Suprapubic skin (tissue), 4 donors: ENCODE measurements at places on chromosomes 12 and 14. TPM values are rescaled to one million over a fixed set of nuclear protein-coding genes. Genes with fewer than 3 reads are reported as not detected.

STAC3 gene
- 1.7 TPM for total RNA-seq

HCAR3 gene
- 5.3 TPM for total RNA-seq

DNA sequence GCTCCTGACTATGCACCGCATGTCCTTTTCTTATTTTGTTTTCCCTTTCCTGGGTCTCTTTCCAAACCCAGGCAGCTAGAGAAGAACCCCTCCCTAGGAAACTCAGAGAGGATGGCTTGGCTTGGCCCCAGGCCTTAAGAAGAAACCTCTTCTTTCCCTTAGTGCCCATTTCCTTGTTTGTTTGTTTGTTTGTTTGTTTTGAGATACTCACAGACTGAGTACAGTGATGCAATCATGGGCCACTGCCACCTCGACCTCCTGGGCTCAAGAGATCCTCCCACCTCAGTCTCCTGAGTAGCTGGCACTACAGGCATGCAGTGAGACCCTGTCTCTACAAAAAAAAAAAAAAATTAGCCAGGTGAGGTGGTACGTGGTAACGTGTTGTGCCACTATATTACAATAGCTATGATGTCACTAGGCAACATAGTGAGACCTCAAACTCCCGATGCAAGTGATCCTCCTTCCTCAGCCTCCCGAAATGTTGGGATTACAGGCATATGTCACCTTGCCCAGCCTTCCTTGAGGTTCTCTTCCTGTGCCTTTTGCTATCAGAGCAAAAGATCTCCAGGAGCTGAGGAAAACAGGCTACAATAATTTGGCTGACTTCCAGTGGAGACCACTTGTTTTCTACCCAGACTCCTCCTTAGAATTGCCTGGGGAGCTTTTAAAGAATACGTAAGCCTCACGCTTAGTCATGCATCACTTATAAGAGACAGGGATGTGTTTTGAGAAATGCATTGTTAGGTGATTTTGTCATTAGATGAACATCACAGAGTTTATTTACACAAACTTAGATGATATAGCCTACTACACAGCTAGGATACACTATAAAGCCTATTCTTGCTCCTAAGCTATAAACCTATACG is 34.5 kb upstream of the LGALS3 start:
- DNase-seq: peak; percentile 49

DNA sequence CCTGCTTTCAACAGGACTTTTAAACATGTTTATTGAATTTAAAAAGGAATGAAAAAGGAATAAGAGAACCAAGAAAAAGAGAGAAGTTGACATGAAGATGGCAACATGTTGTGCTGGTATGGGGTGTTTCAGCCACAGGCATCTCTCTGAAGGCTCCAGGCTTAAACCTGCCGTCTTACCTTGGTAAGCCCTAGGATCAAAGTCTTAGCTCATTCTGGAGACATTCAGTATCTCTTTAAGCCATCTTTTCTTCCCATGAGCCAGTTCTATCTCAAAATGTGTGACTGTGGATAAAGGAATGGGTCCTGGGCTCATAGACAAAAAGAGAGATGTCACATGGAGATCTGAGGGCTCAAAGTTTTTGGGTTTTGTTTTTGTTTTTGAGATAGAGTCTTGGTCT is 1.6 kb upstream of the TFCP2 start:
- DNase-seq: no peak

DNA sequence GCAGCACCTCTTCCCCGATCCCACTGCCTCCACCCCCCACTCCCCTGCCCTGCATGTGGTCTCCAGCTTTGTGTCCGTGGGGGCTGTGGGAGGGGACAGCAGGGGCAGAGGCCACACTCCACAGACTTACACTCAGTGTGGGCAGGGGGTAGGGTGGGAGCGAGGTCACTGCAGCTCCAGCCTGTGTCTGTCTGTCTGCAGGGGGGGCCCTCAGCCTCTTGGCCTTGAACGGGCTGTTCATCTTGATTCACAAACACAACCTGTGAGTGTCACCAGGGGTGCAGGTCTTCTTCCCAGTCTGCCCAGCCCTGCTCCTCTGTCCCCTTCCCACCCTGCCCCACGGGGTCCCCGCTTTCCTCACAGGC is 6.5 kb downstream of the NOC4L start:
- DNase-seq: peak; percentile 55

DNA sequence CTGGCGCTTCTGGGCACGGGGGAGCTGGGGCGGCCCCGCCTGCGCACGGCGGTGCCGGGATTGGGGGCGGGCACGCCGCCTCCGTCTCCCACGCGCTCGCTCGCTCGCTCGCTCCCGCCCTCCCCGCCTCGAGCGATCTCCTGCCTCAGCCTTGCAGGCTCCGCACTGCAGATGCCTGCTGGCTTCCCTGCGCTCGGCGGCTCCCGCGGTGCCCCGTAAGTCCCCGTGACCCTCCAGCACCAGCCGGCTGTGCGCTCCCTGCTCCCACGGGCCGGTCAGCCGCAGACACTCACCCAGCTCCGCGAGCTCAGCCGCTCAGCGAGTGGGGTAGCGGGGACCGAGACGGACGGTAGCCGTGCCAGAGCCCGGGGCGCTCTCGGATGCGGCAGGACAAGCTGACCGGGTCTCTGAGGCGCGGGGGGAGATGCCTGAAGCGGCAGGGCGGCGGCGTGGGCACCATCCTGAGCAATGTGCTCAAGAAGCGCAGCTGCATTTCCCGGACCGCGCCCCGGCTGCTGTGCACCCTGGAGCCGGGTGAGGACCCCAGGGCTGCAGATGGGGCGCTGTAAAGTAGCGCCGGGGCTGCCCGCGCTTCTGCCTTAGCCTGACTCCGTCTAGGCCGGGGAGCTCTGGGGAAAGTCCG is at the start of gene TBC1D30:
TBC1D30 (plus strand) TSS at position 148 of the 643 bp plus-strand sequence; CDS start at position 381, 233 bp downstream.
- no peak for DNase-seq

DNA sequence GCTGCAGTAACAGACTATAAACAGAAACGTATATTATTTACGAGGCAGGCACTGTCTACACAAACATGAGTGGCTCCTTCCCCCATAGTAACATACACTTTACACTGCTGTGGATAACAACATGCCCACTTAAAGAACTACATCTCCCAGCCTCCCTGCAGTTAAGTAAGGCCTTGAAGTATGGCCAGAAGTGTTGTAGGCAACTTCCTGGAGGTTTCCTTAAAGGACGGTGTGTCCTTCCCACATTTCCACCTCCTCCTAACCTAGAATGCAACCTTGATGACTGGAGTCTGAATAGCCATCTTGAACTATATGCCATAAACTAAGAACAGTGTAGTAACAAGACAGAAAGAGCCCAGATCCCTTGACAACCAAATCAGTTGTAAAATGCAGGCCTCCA is 20.3 kb downstream of the MED13L start:
- DNase-seq: no peak

GAS2L3 gene
- total RNA-seq: 6.1 TPM

- DNase-seq: no peak
Observed at GRCh38 chr14:75822522-75823141, 159.2 kb downstream of the TGFB3 start.

DNA sequence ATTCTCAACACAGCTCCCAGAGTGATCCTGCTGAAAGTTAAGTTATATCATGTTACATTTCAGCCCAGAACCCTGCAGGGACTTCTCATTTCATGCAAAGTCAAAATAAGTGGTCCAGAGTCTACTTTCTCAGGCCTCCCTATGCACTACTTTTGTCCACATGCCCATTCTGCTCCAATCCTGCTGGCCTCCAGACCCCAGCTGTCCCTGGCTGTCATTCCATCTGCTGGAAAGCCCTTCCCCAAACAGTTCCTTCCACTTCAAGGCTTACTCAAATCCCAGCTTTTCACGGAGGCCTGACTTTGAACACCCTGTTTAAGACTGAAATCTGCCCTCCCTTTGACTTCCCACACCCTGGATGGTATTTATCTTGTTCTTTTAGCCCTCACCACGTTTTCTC is 109.8 kb upstream of the DNM1L start:
- DNase-seq: no peak

NEDD1 gene
- 15.9 TPM for total RNA-seq

DNA sequence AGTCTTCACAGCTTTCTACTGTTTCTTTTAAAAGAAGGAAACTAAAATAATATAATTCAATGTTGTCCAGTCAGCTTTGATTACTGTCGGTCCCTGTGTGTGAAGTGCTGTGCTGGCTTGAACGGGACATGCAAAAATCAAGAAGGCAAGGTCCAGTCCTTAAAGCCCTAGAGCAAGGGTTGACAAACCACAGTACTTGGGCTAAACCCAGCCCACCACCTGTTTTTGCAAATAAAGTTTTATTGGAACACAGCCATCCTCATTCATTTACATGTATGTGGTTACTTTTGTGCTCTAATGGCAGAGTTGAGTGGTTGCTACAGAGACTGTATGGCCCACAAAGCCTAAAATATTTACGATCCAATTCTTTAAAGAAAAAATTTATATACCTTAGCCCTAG is 41.2 kb upstream of the TCL1B start:
- no peak for DNase-seq

GRCh38 chr12:10113075-10113474 is 14.3 kb upstream of the CLEC1A start:
- DNase-seq: no peak

GRCh38 chr12:86186449-86186848 is 69.7 kb downstream of the MGAT4C start:
- no peak for DNase-seq

- no peak for DNase-seq
Observed at GRCh38 chr12:100127766-100128511, 14.7 kb downstream of the BLTP3B start.
